ENCODE measurements at places on chromosomes 13 and 19.

DNA sequence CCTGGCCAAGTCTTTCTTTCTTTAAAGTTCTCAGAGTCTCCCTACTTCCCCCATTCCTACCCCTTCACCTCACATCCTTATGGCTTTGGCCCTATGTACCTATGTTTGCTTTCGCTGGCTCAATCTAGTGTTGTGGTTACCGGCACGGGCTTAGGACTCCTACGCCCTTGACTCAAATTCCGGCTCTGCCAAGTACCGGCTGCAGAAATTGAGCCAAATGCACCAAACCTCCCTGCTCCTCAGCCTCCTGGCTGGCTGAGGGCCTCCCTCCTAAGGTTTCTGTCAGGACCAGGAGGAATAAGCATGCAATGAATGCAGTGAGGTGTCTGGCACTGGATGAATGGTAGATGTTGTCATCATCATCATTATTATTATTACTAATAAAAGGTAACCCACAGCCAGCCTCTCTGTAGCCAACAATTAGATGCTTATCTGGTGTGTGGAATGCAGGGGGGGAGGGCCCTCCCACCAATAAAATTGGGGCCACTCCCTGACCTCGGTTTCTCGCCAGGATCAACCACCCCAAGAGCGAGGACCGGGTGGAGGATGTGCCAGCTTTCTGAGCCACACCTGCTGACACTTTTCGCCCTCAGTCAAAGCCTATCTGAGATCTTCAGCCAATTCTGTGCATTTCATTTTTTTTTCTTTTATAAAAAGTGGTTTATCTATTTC is 20.7 kb downstream of the KLK5 start:
- no peak for DNase-seq

DNA sequence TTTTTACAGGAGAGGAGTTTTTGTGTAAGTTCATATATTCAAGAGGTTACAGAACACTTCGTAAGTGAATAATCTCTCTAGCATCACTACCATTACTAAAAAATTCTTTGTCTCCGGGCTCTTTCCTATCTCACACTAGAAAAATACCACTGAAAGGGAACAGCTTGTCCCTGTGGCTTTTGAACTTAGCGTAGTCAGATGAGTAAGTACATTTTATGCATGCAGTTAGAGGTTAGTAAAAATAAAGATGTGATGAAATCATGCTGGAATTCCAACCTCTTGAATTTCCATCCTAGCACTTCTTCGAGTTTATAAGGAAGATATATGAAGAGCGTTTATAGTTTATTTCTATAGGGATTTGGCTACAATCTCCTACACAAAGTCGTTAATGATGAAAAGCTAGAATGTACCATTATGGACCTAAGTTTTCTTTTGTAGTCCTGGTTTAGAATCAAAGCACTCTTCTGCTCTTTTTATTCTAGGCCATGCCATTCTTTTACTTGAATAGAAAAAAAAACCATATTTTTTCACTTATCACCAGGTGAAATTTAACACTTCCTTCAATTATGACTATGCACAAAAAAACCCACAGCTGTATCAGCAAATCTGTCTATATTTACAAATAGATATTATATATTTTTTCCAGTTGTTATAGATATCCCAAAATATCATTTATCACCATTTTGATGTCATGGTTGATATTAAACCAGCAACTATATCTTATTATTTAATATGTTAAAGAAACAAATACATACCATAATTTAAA is 139.9 kb upstream of the PCDH9 start:
- DNase-seq: no peak

DNA sequence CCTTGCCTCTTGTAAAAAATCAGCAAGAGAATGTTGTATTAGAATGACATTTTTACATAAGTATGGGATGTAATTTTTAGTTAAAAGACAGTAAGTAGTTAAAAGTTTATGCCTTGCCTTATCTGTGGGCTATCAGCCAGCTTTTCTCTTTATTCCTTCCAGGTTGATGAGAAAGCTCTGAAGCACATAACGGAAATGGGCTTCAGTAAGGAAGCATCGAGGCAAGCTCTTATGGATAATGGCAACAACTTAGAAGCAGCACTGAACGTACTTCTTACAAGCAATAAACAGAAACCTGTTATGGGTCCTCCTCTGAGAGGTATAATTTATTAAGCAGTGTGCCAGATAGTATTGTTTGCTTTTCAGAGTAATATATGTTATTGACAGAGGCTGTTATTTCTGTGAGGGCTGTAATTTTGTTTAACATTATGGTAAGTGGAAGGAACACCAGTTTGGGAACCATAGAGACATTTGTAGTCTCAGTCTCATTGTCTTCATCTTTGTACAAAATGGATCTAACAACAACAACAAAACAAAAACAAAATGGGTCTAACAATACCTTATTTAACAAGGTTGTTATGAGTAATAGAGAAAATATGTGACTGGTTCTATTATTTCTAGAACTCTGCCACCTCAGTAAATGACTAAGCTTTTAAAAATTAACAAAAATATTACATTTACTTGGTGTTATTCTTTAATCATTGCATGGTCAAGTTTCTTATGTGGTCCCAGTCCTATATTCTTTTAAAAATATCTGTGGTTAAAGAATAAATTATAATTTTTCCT is 112.8 kb downstream of the TDRD3 start:
- DNase-seq: no peak

- no peak for DNase-seq
Observed at GRCh38 chr19:17338433-17339078, 1.2 kb downstream of the GTPBP3 start.

DNA sequence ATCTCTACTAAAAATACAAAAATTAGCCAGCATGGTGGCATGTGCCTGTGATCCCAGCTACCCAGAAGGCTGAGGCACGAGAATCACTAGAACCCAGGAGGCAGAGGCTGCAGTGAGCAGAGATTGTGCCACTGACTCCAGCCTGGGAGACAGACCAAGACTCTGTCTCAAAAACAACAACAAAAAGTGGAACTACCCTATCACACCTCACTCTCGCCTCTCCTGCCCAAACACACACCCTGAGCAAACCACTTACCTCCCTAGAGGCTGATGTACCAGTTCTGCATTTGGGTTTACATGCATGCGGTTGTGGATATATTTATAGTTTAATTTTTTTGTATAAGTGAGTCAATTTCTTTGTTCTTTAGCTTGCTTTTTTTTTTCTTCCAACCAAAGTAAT is 7.7 kb upstream of the PTOV1 start:
- DNase-seq: no peak

GRCh38 chr19:12896460-12896859 is 5.5 kb downstream of the GCDH start:
- no peak for DNase-seq

DNA sequence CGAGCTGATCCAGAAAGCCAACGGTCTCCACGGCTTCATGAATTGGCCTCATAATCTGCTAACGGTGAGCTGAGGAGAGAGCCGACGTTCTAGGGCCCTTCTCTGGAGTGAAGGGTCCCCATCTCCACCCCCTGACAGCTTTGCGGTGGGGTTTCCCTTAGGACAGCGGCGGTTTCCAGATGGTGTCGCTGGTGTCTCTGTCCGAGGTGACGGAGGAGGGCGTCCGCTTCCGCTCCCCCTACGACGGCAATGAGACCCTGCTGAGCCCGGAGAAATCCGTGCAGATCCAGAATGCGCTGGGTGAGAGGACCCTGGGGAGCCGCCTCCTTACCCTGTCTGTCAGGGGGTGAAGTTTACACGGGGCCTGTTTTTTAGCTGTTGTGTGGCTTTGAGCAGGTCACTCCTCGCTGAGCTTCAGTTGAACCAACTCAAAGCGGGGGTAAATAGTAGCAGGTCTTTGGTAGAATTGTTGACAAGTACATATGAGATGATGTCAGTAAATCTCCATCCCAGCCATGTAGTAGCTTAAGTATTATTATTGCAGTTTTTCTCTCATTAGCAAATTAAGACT is 801 bp downstream of the QTRT1 start:
- DNase-seq: peak; percentile 14

GRCh38 chr19:38898788-38899446 is 501 bp downstream of the SIRT2 start:
- DNase-seq: no peak

GRCh38 chr13:99496184-99497142 is 4.8 kb upstream of the TM9SF2 start:
- DNase-seq: peak; percentile 41

- no peak for DNase-seq
Observed at GRCh38 chr13:78105656-78106055, 187.0 kb upstream of the EDNRB start.

DNA sequence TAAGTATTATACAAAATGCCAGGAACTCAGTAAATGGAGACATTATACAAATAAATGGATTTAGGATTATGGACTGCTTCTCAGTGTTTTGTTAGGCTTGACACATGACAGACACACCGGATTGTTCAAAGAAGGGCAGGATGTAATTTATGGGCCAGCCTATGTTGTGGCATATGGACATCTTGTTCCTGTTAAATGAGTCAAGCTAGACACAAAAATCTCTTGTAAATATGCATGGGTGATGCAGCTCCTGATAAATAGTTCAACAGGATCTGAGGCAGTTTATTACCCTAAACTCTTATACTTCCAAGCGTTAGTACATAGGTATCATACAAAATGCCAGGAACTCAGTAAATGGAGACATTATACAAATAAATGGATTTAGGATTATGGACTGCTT is 502.3 kb downstream of the TBC1D4 start:
- DNase-seq: no peak

DNA sequence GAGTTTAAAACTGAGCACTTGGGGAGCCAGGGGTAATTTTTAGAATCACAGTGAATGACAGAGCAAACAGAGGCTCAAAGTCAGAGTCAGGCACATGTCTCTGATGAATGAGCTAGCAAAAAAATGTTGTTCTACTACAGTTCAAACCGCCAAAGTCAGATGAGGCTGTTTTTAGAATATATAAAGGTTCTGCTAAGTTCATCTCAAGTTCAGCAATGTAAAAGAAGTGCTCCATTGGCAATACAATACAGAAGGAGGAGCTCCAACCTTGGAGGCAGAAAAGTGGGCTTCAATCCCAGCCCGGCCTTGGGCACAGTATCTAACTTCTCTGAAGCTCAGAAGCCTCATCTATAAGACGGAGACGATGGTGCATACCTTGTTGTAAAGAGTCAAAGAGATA is 70.1 kb upstream of the IPO5 start:
- DNase-seq: no peak
